ENCODE measurements at places on chromosomes 12 and 14.

GRCh38 chr12:83149987-83150386, 463.3 kb downstream of the TMTC2 start:
- no peak for DNase-seq

DNA sequence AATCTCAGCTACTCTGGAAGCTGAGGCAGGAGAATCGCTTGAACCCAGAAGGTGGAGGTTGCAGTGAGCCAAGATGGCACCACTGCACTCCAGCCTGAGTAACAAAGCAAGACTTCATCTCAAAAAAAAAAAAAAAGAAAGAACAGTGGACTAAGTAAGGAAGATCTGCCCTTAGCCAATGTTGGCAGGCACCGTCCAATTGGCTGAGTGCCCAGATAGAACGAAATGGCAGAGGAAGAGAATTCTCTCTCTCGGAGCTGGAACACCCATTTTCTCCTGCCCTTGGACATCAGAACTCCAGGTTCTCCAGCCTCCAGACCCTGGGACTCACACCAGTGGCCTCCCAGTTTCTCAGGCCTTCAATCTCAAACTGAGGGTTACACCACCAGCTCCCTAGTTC, 49.9 kb downstream of the ESR2 start:
- DNase-seq = no peak

DNA sequence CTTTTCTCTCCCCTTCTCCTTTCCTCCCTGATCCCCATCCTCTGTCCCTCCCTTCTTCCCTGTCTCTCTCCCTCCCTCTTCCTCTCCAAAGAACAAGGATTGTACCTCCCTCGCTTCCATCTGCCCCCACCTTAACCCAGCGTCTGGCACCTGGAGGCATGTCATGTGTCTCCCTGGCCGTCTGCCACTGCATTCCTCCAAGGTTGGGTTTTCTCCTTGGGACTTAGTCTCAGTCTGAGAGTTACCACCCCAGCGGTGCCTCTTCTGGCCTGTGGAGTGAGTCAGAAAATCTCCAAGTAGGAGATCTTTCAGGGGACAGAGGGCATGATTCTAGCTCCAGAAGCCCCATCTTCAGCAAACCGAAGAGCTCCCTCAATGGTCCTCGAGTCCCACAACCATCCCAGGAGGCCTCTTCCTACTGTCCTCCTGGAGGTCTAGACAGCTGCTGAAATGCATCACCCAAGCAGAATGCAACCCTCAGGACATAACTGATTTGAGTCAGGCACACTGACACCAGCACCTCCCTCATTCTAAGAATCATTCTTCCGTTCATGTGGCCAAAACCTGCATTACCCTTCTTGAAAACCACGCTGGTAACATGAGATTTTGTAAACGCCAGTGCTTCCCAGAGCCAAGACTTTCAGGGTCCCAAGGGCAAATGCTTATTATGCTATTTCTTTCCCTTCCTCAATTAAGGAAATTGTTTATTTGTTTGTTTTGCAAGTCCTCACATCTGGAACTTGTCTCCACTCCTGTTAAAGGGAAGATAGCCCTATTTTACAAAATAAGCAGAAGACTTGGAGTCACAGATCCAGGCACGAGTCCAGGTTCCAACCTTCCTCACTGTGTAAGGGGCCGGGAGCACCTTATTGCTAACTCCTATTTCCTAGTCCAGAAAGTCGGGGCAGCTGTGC, 463.2 kb downstream of the BCL11B start:
- DNase-seq = no peak

GRCh38 chr12:98701166-98701565, 56.1 kb downstream of the APAF1 start:
- no peak for DNase-seq

DNA sequence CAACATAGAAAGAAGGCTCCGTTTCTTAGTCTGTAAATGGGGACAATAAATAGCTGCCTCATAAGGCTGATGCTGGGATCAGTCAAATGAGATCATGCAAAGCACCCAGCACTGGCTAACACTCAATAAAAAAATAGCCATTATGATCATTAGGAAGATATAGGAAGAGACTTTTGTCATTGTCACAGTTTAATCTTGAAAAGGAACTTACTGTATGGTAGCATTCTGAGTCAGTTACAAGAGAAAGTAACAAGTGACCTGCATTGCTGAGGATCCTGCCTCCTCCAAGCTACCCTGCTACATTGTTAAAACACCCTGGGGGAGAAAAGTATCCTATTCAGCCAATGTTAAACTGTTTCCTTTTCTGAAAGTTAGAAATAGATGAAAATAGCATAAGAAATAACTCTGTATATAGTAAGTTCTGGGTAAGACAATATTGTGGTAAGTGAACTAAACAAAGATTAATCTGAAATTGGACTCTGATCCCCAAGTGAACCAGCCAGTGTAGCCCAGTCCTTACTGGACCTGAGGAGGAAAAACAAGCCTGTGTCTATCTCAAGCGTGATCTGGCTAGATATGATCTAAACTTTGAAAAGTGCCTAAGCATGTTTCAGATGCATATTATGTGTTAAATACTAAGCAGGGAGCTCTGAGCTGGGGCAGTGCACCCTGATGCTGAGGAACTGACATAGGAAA, 3.6 kb upstream of the NUDT4 start:
- no peak for DNase-seq

DNA sequence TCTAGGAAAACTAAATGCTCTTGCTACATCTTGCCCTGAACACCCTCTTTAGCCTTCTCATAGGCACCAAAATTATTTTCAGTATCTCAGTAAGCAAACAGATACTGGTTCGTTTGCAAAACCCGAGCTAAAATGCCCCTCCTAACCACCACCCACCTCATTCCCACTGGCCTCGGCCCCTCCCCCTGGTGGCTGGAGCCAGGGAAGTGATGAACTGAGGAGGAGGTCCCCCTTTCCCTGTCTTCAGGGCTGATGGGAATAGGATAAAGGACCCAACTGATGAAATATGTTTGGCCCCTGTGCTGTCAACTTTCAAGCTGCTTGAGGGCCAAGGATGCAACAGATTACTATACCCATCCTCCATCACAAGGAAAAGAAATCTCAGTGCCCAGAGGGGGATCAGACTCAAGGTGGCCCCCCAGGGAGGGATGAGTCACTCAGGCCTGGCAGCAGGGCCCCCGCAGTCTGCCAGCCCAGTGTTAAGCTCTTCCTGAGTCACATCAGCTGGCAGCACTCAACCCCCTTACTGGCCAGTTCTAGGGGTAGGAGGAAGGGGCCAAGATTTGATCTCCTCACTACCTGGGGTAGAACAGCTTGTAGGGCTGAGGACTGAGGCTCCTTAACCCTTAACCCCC, 1.7 kb downstream of the ANKRD52 start:
- DNase-seq = no peak

- no peak for DNase-seq
Measured at GRCh38 chr14:37420622-37421021, 174.4 kb downstream of the FOXA1 start.

DNA sequence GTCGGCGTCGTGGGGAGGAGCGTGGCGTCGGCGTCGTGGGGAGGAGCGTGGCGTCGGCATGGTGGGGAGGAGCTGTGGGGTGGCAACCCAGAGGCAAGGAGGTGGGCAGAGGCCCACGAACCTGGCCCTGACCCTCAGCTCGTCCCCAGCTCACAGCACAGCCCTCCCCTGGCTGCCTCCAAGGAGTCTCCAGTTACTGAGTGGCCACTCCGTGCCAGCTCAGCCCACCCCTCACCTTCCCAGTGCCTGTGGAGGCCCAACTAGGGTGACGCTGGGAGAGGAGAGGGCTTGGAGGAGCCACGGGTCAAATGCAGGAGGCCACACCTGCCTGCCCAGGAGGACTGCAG, 5.8 kb downstream of the ADSS1 start:
- DNase-seq = no peak

GRCh38 chr14:81819344-81819743, 285.7 kb upstream of the SEL1L start:
- DNase-seq = no peak

DNA sequence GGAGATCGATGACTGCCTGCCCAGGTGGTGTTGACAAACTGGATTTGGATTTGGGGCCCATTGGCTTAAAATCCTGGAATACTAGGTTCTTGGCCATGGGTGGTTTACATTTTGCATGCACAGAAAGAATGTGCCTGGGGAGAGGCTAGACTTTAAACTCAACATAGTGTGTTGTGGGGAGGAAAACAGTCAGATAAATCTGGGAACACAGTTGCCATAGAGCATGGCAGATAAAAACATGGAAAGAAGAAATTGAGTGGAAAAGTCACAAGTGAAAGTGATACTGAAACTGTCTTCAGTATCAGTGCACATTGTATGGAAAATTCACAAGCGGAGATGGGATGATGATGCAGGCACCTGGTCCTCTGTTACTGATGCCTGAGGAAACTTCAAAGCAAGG, 95.2 kb downstream of the SSPN start:
- no peak for DNase-seq

- DNase-seq = peak; percentile 63
Measured at GRCh38 chr14:75333606-75334548, 55.2 kb downstream of the FOS start.

DNA sequence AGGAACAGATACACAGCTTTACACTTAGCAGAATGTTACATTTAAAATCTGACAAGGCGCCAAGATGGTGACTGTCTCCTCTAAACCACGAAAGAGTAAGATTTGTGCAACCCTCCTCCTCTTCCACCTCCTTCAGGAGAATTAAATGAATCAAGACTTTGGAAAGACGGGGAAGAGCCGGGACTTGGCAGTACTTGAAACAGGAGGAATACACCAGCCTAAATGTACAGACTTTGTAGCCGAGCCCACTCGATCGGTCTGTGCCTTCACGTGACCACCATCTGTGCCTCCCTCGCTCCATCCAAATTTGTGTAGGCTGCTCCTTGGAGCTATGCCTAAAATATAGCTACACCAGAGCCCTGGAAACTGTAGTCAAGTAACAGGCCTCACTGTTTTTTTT, 38.3 kb downstream of the SSPN start:
- no peak for DNase-seq

- DNase-seq = no peak
Measured at GRCh38 chr14:90624227-90624626, 192.0 kb downstream of the TTC7B start.

- DNase-seq = no peak
Measured at GRCh38 chr12:131907379-131908091, 13.1 kb downstream of the ULK1 start.

DNA sequence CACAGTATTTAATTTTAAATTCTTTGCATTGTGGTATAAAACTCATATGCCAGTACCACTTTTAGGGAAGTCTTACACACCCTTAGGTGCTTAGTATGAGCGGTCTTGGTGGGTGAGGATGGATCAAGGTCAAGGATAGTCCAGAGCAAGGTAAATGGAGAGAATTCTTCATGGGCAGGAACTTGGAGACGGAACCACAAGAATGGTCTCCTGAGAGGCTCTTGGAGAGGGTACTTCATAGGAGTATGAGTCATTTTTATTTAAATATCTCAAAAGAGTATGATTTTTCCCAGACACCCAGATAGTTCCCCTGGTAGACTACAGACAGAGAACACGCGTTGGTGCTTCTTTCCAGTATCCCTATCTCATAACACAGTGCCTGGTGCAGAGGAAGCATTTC, 21.9 kb downstream of the HSPB8 start:
- DNase-seq = no peak

- DNase-seq = no peak
Measured at GRCh38 chr14:40447017-40447416, 1014.8 kb upstream of the FBXO33 start.

DNA sequence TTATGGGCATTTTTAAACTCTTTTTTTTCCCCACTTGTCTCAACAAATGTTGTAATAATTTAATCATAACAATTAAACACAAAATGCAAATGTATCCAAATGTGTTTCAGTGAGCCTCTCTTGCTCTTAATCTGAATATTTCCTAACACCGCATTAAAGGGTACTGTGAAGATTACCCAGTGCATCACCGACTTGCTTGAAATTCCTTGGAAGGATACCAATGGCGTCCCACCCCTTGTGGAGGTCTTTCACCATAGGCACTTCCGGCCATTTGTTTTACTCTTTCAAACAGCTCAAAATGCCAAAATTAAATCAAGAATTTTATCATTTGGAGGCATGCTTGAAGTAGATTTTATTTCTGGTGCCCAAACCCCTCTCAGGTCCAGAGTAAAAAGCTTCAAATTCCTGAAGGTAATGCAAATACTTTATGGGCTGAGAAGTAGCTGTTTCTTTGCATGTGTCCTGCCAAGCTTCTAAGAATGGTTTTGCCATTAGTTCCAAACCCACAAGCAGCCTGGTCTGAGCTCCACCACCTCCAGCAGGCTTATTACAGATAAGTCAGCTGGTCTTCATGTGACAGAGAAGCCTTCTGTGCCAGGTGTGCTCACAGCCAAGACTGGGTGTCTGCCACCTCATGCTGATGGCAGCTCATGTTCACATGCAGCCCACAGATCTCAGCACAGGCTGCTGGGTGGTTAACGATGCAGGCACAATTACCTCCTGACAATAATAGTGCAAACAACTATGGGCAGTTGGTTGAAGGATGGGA, 16.4 kb upstream of the NUDT4 start:
- DNase-seq = no peak

DNA sequence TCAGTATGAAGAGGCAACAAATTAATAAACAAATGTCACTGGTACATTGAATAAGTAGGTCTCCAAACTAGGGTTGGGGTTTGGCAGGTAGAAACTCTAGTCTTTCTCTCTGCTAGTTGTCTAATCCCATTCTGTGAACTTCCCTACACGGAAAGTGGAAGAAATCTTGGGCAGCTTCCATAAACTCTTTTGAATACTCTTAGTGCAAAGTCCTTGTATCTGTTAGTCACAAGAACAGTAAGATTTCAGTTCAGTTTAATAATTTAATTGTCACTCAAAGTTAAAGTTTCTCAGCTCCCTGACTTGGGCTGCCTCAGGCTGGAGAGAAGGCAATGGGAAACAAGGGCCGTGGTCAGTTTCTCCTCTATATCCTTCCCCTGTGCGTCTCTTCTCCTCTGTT, 135.4 kb upstream of the MDM1 start:
- no peak for DNase-seq

DNA sequence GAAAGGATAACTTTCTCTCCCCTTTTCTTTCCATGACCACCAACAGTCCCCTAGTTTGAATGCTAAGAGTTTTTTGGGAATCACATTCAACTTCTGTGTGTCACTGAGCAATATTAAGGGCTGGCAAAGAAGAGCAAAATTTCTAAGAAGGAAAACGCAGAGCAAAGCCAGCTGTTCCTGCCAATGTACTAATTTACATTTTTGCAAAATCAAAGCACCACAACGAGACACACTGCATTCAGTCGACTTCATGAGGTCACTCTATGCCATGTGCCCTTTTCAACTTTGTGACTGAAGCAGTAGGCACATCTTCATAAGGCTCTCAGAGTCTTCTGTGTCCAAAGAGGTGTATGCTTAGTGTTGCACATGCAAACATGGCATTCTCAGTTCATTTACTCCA, 66.4 kb downstream of the PTPRR start:
- DNase-seq = no peak
